Effector memory CD8-positive, alpha-beta T cell (primary cell): ENCODE measurements at places on chromosomes 13 and 19.

GRCh38 chr13:99014522-99014921 lies 36.7 kb upstream of the DOCK9 start:
- no peak overlapping the region for H3K27ac ChIP-seq
- H3K36me3 ChIP-seq, result no peaks in the 10 kb centered on the region
- DNase-seq, result no peak
- H3K4me1 ChIP-seq, result peaks cover 43% of the 10 kb centered on the region

DNA sequence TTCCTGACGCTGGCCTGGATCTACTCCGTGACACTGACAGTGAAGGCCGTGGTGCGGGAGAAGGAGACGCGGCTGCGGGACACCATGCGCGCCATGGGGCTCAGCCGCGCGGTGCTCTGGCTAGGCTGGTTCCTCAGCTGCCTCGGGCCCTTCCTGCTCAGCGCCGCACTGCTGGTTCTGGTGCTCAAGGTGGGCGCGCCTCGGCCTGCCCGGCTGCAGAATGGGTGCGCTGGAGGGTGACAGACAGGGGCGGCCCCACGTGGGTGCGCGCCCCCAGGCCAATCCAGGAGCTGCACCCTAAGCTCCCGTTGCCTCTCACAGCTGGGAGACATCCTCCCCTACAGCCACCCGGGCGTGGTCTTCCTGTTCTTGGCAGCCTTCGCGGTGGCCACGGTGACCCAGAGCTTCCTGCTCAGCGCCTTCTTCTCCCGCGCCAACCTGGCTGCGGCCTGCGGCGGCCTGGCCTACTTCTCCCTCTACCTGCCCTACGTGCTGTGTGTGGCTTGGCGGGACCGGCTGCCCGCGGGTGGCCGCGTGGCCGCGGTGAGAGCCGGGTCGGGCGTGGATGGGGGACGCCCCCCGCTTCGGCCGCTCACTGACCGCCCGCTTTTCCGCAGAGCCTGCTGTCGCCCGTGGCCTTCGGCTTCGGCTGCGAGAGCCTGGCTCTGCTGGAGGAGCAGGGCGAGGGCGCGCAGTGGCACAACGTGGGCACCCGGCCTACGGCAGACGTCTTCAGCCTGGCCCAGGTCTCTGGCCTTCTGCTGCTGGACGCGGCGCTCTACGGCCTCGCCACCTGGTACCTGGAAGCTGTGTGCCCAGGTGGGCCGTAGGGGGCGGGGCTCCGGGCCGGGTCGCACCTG lies 7.2 kb downstream of the ABCA7 start:
- H3K27me3 ChIP-seq, result no peaks in the 10 kb centered on the region
- peaks cover 8% of the 10 kb centered on the region for H3K4me1 ChIP-seq
- no peak for DNase-seq
- no peak overlapping the region for H3K27ac ChIP-seq
- H3K4me3 ChIP-seq, result peak overlapping the region; percentile 47

DNA sequence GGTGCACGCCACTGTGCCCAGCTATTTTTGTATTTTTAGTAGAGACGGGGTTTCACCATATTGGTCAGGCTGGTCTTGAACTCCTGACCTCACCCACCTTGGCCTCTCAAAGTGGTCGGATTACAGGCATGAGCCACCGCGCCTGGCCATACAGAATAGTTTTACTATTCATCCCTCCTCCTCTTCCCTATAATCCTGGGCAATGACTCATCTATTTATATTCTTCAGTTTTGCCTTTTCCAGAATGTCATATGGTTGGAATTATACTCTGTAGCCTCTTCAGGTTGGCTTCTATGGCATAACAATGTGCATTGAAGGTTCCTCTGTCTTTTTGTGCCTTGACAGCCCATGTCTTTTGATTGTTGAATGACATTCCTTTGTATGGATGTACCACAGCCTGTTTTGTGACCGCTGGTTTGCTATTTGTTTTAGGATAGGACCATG lies 22.2 kb upstream of the LRP3 start:
- peaks cover 22% of the 10 kb centered on the region for H3K36me3 ChIP-seq
- no peak overlapping the region for H3K27ac ChIP-seq
- H3K4me1 ChIP-seq, result peaks cover 35% of the 10 kb centered on the region
- peaks cover 6% of the 10 kb centered on the region for H3K27me3 ChIP-seq

- H3K27ac ChIP-seq, result no peak overlapping the region
- H3K4me1 ChIP-seq, result no peaks in the 10 kb centered on the region
- H3K36me3 ChIP-seq, result no peaks in the 10 kb centered on the region
- no peak overlapping the region for H3K4me3 ChIP-seq
- no peak for DNase-seq
These were observed 170.0 kb downstream of the NUFIP1 start for GRCh38 chr13:44819245-44819644.

GRCh38 chr19:343941-344624 lies 513 bp downstream of the MIER2 start:
- no peaks in the 10 kb centered on the region for H3K27me3 ChIP-seq
- H3K4me1 ChIP-seq, result peaks cover 42% of the 10 kb centered on the region
- no peak for DNase-seq

- peaks cover 21% of the 10 kb centered on the region for H3K36me3 ChIP-seq
- no peak overlapping the region for H3K27ac ChIP-seq
- DNase-seq, result no peak
- H3K27me3 ChIP-seq, result no peaks in the 10 kb centered on the region
These were observed 154.0 kb downstream of the RGCC start for GRCh38 chr13:41611385-41611784.

GRCh38 chr19:1106841-1107660 lies 3.3 kb downstream of the GPX4 start:
- H3K27me3 ChIP-seq, result no peaks in the 10 kb centered on the region
- H3K4me3 ChIP-seq, result no peak overlapping the region
- H3K36me3 ChIP-seq, result peaks cover 73% of the 10 kb centered on the region
- no peak overlapping the region for H3K27ac ChIP-seq
- no peak for DNase-seq

GRCh38 chr19:47390533-47391488 lies 28.5 kb downstream of the MEIS3 start:
- no peaks in the 10 kb centered on the region for H3K36me3 ChIP-seq
- DNase-seq, result no peak
- peaks cover 6% of the 10 kb centered on the region for H3K4me1 ChIP-seq
- H3K4me3 ChIP-seq, result no peak overlapping the region

- no peaks in the 10 kb centered on the region for H3K36me3 ChIP-seq
- H3K27me3 ChIP-seq, result no peaks in the 10 kb centered on the region
- no peak for DNase-seq
- no peak overlapping the region for H3K4me3 ChIP-seq
These were observed 127.2 kb upstream of the ARGLU1 start for GRCh38 chr13:106695139-106695538.

DNA sequence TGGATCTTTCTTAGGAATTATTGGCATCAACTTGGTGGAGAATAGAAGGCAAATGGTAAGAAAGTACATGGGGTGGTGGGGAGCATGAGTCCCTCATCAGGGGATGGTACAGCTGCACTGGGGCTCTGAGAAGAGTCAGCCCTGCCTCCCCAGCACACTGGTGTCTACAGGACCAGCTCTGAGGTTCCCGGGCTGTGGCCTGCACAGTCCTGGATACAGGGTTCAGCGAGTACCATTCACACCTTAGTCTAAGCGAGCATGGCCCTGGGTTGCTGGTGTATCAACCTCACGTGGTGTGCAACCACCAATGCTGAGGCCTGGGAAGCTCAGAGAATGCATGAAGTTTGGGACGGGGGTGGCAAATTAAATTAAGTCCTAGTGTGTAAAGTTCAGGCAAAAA lies 10.1 kb downstream of the TMEM255B start:
- H3K27me3 ChIP-seq, result peaks cover 22% of the 10 kb centered on the region
- peaks cover 11% of the 10 kb centered on the region for H3K36me3 ChIP-seq
- H3K4me3 ChIP-seq, result no peak overlapping the region
- H3K4me1 ChIP-seq, result no peaks in the 10 kb centered on the region

GRCh38 chr19:18435842-18436670 lies 1.9 kb downstream of the ISYNA1 start:
- H3K27ac ChIP-seq, result no peak overlapping the region
- H3K27me3 ChIP-seq, result no peaks in the 10 kb centered on the region
- H3K36me3 ChIP-seq, result peaks cover 61% of the 10 kb centered on the region
- DNase-seq, result no peak
- H3K4me3 ChIP-seq, result peak overlapping the region; percentile 60
- H3K4me1 ChIP-seq, result peaks cover 14% of the 10 kb centered on the region

DNA sequence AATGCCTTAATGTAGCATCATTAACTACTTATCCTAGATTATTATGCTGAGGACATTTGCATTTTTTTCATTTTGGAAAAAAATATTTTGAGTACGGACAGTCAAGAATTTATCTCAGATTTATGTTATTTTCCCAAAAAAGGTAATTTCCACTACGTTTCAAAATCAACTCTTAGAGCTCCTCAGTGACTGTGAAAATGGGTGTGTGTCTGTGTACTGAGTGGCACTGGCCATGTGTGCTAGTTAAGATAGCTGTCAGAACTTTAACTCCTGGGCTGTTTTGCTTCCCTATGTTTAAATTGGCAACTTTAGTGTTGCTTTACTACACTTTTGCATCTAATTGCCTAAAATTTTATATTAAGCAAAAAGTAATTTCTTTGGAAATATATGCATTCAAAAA lies 927.4 kb downstream of the EFNB2 start:
- no peak for DNase-seq
- H3K4me3 ChIP-seq, result no peak overlapping the region
- no peaks in the 10 kb centered on the region for H3K27me3 ChIP-seq
- H3K4me1 ChIP-seq, result no peaks in the 10 kb centered on the region
- no peaks in the 10 kb centered on the region for H3K36me3 ChIP-seq
